Immature natural killer cell (primary cell): ENCODE measurements at places on chromosomes 3 and 15. TPM values are rescaled to one million over a fixed set of nuclear protein-coding genes. Genes with fewer than 3 reads are reported as not detected.

DNA sequence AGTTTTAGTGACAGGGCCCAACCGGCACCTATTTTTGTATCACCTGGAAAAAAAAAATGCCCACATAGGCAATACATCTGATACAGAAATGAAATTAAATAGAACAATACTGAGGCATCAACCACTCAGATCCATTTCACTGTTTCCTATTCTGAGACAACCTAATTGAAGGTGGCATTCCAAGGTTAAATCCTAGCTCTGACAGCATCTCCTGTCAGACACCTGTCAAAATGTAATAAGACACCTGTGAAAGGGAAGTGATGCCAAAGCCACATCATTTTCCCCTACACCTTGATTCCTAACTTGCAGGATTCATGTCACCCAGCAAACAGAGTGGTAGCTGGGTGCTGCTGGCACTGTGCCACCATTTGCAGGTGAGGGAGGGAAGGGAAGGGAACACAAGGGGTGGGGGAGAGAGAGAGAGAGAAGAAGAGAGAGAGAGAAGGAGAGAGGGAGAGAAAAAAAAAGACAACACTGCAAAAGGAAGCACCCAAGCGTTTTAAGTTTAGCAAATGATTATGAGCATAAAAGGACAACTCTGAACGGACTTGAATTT is 1044.6 kb upstream of the CFAP20DC start:
- no peak overlapping the region for H3K27ac ChIP-seq
- no peak overlapping the region for H3K4me3 ChIP-seq
- H3K36me3 ChIP-seq, result no peaks in the 10 kb centered on the region
- H3K4me1 ChIP-seq, result peaks cover 2% of the 10 kb centered on the region
- no peak for DNase-seq
- peaks cover 1% of the 10 kb centered on the region for H3K27me3 ChIP-seq

DNA sequence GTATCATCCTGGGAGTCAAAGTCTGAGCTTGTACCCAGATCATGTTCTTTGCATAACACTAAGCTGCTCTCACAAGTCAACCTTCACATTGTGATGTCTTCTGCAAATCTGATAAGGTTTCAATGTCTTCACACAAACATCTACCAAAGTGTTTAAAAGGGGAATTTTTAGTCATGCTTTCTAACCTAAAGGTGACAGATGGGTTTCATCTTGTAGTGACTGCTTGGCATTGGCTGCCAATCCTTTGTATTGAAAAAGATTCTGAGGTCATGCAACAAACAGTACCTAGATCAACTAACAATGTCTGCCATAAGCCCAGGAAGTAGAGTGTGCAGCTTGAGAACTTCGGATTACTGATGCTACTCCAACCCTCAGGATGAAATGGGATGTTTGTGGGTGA is 43.6 kb upstream of the DIPK2A start:
- no peaks in the 10 kb centered on the region for H3K36me3 ChIP-seq
- H3K27me3 ChIP-seq, result peaks cover 6% of the 10 kb centered on the region
- DNase-seq, result no peak
- H3K27ac ChIP-seq, result no peak overlapping the region

DNA sequence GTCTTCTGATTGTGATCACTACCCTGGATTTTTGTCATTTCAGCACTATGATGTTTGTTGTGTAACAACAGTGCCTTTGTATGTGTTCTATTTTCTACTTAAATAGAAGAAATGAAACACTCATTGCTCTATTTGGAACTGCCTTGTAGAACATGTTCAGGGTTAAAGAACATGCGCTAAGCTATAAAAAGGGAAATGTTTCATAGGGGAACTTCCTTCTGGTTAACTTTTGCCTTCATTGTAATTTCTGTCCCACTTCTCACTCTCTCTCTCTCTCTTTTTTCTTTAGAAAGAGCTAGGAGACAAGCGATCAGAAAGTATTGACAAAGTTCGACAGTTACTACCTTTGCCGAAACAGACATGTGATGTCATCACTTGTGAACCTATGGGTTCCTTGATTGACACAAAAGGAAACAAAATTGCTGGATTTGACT is at the start of gene P2RY12:
P2RY12 (minus strand) TSS at position 13 of the 434 bp plus-strand sequence. CDS start 45,908 bp downstream, outside the sequence.
- H3K36me3 ChIP-seq, result no peaks in the 10 kb centered on the region
- H3K4me3 ChIP-seq, result peak within 1 kb of the TSS; percentile 55
- peak within 1 kb of the TSS; percentile 55 for H3K27ac ChIP-seq
- H3K4me1 ChIP-seq, result peaks cover 9% of the 10 kb centered on the region

DNA sequence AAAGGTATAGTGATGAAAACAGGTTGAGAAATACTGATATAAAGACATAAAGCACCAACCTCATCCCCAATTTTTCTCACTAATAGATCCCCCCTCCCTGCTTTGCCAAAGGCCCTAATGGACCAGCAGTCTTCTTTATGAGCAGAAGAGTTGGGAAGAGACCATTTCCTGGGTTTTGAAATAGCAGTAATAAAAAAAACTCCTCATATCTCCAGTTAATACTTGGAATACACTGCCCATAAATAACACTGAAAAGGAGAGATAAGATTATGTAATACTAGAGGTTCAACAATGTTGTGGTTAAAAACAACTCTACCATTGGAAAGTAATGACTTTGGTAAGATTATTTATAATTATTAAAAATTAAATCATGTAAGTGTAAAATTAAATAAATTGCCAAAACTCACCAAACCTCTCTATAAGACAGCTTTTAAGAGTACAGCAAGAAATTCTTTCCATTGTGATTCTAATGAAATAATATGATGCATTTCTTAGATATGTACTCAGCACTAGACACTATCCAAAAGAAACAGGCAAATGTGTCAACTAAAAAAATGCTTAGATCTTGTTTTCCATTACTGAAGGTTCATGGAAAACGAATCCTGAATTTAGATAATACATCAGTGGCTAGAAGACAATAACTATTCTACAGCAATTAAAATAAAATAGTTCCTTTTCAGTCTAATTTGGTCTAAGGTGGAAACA is 88.2 kb downstream of the FAIM start:
- no peak overlapping the region for H3K4me3 ChIP-seq
- no peaks in the 10 kb centered on the region for H3K4me1 ChIP-seq
- DNase-seq, result no peak
- peaks cover 4% of the 10 kb centered on the region for H3K27me3 ChIP-seq

- no peak overlapping the region for H3K4me3 ChIP-seq
- H3K27me3 ChIP-seq, result peaks cover 1% of the 10 kb centered on the region
- DNase-seq, result no peak
- H3K36me3 ChIP-seq, result peaks cover 36% of the 10 kb centered on the region
- no peak overlapping the region for H3K27ac ChIP-seq
- H3K4me1 ChIP-seq, result peaks cover 3% of the 10 kb centered on the region
Observed at GRCh38 chr3:101861789-101862415, 12.6 kb downstream of the NFKBIZ start.

GRCh38 chr15:41688671-41689070 is 28.5 kb downstream of the MGA start:
- no peaks in the 10 kb centered on the region for H3K27me3 ChIP-seq
- peaks cover 83% of the 10 kb centered on the region for H3K4me1 ChIP-seq
- DNase-seq, result no peak
- no peak overlapping the region for H3K4me3 ChIP-seq
- H3K36me3 ChIP-seq, result no peaks in the 10 kb centered on the region
- H3K27ac ChIP-seq, result no peak overlapping the region

- no peaks in the 10 kb centered on the region for H3K27me3 ChIP-seq
- no peak overlapping the region for H3K4me3 ChIP-seq
- H3K4me1 ChIP-seq, result no peaks in the 10 kb centered on the region
- no peaks in the 10 kb centered on the region for H3K36me3 ChIP-seq
- no peak for DNase-seq
Observed at GRCh38 chr3:118688396-118688884, 346.2 kb downstream of the IGSF11 start.

GRCh38 chr15:52448011-52448890 is 80.4 kb downstream of the MYO5A start:
- H3K4me1 ChIP-seq, result peaks cover 39% of the 10 kb centered on the region
- H3K27me3 ChIP-seq, result no peaks in the 10 kb centered on the region
- no peak overlapping the region for H3K27ac ChIP-seq
- peaks cover 4% of the 10 kb centered on the region for H3K36me3 ChIP-seq

DNA sequence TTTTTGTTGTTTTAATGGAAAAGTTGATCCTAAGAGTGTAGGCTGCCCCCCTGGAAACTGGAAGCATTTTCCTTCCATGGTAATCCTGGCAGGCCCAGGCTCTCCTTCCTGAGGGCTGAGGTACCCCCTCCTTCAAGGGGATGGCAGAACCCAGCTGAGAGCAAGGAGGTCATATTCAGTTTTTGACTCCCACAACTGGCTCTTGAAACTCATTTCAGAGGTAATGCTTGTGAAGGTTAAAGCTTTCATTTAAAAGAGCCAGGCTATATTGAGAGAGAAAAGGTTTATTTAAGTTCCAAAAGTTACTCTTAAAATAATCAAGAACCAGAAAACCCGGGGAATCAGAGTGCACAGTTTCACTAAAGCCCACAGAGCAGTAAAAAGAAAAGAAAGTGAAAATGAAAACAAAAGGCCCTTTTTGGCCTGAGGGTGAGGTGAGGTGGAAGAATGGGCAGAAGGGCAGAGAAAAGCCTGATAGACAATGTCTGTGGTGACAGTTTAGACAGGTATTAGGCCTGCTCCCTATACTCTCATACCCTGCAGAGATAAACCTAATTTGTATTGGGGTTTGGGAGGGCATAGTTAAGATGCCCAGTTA is 47.0 kb upstream of the RBP1 start:
- no peak overlapping the region for H3K27ac ChIP-seq
- H3K36me3 ChIP-seq, result no peaks in the 10 kb centered on the region
- no peak overlapping the region for H3K4me3 ChIP-seq
- peaks cover 3% of the 10 kb centered on the region for H3K27me3 ChIP-seq
- no peak for DNase-seq
- peaks cover 3% of the 10 kb centered on the region for H3K4me1 ChIP-seq

DNA sequence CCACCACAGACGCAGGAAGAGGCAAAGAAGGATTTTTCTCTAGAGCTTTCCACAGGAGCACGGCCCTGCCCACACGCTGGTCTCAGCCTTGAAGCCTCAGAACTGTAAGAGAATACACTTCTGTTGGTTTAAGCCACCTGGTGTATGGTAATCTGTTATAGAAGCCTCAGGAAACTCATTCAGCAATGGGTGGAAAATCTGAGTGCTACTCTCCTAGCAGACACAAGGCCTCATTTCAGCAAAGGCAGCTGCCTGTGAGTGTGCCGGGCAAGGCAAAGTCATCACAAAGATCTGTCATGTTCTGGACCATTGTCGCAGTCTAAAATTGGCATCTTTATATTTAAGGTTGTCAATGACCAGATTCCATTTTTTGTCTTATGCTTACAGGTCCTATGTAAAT is 31.0 kb downstream of the ATP10A start:
- DNase-seq, result no peak
- H3K36me3 ChIP-seq, result peaks cover 8% of the 10 kb centered on the region
- H3K4me3 ChIP-seq, result no peak overlapping the region
- H3K4me1 ChIP-seq, result peaks cover 54% of the 10 kb centered on the region

- H3K27me3 ChIP-seq, result peaks cover 9% of the 10 kb centered on the region
- no peaks in the 10 kb centered on the region for H3K4me1 ChIP-seq
- peaks cover 4% of the 10 kb centered on the region for H3K36me3 ChIP-seq
- no peak overlapping the region for H3K4me3 ChIP-seq
- DNase-seq, result no peak
- H3K27ac ChIP-seq, result no peak overlapping the region
Observed at GRCh38 chr15:82064824-82065223, 19.0 kb upstream of the MEX3B start.

GRCh38 chr3:122392868-122393844 is 9.2 kb downstream of the FAM162A start:
- H3K36me3 ChIP-seq, result no peaks in the 10 kb centered on the region
- H3K4me1 ChIP-seq, result no peaks in the 10 kb centered on the region
- H3K27ac ChIP-seq, result no peak overlapping the region
- peak; percentile 23 for DNase-seq
- no peak overlapping the region for H3K4me3 ChIP-seq

DNA sequence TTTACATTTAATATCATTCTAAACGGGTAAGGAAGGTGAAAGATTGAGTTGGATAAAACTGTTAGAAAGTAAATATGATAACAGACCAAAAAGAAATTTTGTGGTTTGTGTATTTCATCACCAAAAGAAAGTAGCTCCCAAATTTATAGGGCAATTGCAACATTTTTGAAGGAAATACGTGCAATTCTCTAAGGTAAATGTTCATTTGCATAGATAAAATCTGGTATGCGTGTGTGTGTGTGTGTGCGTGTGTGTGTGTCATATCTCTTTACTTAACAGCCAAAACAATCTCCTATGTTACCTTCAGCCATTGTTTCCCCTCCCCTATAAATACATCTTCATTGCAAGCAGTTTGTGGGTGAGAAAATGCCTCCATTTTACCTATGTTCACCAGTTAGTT is 208.4 kb downstream of the TNIK start:
- H3K27ac ChIP-seq, result no peak overlapping the region
- no peaks in the 10 kb centered on the region for H3K36me3 ChIP-seq
- DNase-seq, result no peak
- H3K27me3 ChIP-seq, result no peaks in the 10 kb centered on the region
- peaks cover 63% of the 10 kb centered on the region for H3K4me1 ChIP-seq
- H3K4me3 ChIP-seq, result no peak overlapping the region

- no peak for DNase-seq
- no peak overlapping the region for H3K27ac ChIP-seq
- no peak overlapping the region for H3K4me3 ChIP-seq
- H3K36me3 ChIP-seq, result no peaks in the 10 kb centered on the region
- H3K27me3 ChIP-seq, result peaks cover 3% of the 10 kb centered on the region
Observed at GRCh38 chr3:31762888-31763351, 218.1 kb downstream of the OSBPL10 start.

DNA sequence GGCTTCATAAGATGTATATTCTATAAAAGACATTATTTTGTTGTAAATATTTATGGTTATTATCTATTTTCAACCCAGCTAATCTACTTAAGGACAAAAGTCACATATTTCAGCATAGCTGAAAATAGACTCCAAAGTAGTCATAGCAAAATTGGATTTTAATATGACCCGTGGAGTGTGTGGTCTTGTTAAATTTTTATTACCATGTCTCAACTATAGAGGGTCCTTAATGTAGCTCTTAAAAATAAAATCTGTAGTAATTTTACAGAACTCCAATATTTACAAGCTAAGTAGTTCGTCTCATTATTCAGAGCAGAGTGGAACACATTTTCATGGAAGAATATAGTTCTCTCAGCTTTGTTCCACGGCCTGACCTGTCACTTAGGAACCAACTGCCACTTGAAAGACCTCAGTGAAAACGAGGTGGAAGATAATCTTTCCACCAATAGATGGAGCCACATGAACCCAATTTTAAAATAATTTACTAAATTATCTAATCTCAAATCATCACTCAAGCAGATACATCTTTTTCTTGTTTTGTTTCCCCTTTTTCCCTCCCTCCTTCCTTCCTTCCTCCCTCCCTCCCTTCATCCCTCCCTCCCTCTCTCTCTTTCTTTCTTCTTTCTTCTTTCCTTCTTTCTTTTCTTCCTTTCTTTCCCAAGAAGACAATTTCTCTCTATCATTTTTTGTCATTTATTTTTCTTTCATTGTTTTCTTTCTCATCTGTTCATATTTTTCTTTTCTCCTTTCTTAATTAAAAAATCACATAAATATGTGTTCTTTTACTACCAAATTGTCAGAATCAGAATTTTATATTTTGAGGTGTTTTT is 97.2 kb downstream of the CLDN1 start:
- no peaks in the 10 kb centered on the region for H3K36me3 ChIP-seq
- no peak overlapping the region for H3K27ac ChIP-seq
- H3K4me3 ChIP-seq, result no peak overlapping the region
- peaks cover 4% of the 10 kb centered on the region for H3K27me3 ChIP-seq
- DNase-seq, result no peak

- peak; percentile 62 for DNase-seq
- H3K27me3 ChIP-seq, result no peaks in the 10 kb centered on the region
- peak overlapping the region; percentile 88 for H3K27ac ChIP-seq
- no peaks in the 10 kb centered on the region for H3K36me3 ChIP-seq
Observed at GRCh38 chr3:43503067-43503728, 118.6 kb downstream of the ANO10 start.

Gene ASB14
- not detected for polyA plus RNA-seq

Gene CX3CR1
- polyA plus RNA-seq, result 1,281 TPM

Gene FSD2
- polyA plus RNA-seq, result not detected

Gene NOX5
- not detected for polyA plus RNA-seq
